ENCODE measurements at places on chromosomes 1 and 21. TPM values are rescaled to one million over a fixed set of nuclear protein-coding genes. Genes with fewer than 3 reads are reported as not detected.

DNA sequence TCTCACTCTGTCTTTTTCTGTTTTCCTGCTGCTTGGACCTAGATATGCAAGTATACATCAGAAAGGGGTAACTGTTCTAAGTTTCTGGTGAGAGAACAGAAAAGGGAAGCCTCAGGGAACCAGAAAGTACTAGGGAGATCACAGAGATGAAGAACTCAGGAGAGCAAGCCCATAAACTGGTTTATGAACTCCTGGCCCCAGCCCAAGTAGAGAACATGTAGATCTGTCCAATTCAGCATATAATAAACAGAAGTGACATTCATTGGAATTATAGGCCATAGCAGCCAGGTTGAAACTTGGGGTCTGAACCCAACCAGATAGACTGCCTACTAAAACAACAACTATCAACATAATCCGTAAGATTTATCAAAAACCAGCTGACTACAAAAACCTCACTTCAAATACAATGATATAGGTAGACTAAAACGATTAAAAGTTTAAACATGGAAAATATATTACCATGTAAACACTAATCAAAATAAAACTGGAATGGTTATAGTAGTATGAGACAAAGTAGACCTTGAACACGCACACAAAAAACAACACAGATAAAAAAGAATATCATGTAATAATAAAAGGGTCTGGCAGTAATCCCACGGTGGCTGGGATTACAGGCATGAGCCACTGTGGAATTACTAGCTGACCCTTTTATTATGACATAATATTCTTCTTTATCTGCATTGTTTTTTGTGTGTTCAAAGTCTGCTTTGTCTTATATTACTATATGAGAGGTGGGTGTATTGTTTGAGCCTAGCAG lies 65.0 kb downstream of the ZSWIM5 start:
- no peak for DNase-seq

- no peak for DNase-seq
These were observed 56.1 kb downstream of the HIVEP3 start for GRCh38 chr1:41862384-41863221.

Gene NTNG1
- polyA plus RNA-seq, result 28.0 TPM

DNA sequence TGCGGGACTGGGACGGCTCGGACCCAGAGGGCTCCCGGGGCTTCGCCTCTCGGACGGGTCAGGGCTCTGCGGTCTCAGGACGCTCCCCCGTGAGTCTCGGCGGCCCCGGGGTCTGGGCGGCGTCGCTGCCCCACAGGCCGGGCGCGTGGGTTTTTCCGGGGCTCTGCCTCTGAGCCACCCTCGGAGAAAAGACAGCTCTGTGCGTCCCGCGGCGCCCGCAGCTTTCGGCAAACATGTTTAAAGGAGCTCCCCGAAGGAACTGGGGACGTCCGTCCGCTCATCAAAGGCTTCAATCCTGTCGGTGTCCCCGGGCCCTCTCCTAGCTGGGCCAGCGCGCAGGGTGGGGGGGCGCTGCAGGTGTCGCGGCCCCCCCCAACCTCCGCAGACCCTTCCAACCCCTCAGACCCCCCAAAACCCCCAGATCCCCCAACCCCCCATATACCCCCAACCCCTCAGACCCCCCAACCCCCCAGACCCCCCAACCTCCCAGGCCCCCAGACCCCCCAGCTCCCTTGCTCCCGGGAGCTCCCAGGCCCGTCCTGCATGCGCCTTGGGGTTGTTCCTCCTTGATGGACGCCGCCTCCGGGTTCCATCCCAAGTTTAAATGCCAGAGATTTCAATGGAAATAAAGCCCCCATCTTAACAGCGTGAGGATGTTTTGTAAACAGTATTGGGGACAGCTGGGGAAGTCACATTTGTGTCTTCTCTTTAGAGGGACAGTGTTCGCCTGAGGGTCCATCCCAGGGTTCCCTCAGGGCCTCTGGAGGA lies 996 bp upstream of the C1orf159 start:
- no peak for DNase-seq

Gene KCNK2
- polyA plus RNA-seq, result 0.21 TPM

Gene DCST1
- 0.34 TPM for polyA plus RNA-seq

DNA sequence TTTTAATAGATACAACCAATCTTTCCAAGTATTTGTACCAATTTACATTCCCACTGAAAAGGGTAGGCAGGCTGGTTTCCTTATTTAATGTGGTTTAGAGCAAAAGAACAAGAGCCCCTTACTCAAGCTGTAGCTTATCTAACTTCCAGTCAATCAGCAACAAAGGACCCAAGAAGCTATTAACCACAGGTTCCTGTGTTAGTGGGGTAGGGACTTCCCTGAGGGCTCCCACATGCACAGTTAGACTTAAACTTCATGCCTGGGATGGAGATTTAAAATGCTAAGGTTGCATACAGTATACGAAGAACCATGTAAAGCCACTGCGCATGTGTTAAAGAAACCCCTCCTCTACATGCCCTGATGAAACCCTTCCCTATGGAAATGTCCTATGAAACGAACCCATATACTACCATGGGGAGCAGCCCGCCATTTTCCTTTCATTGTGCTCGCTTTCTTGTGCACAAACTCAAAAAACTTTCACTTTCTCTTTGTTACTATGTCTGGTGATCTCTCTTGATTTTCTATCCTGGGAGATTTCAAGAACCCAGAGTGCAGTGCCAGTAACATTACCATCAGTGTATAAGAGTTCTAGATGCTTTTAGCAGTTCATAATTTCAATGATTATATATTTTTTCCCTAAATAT lies 23.3 kb upstream of the ST6GALNAC5 start:
- no peak for DNase-seq

DNA sequence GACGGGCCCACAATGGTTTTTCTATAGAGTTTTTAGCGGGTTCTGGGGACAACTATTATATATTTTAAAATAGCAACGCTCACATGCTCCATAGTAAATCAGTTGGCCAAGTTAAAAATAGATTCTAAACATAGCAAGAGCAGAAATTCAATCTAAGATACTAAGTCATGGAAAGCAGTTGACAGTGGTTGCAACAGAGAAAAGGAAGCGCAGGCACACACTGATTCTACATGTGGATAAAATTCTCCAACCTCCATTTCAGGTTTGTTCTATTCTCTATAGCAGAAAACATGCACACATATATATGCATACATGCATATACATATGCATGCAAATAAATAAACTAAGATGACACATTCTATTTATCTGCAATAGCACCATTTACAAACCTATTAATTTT lies 89.6 kb upstream of the HNRNPU start:
- no peak for DNase-seq

Gene STPG1
- polyA plus RNA-seq, result 9.5 TPM

Gene RGS1
- polyA plus RNA-seq, result 4.9 TPM

DNA sequence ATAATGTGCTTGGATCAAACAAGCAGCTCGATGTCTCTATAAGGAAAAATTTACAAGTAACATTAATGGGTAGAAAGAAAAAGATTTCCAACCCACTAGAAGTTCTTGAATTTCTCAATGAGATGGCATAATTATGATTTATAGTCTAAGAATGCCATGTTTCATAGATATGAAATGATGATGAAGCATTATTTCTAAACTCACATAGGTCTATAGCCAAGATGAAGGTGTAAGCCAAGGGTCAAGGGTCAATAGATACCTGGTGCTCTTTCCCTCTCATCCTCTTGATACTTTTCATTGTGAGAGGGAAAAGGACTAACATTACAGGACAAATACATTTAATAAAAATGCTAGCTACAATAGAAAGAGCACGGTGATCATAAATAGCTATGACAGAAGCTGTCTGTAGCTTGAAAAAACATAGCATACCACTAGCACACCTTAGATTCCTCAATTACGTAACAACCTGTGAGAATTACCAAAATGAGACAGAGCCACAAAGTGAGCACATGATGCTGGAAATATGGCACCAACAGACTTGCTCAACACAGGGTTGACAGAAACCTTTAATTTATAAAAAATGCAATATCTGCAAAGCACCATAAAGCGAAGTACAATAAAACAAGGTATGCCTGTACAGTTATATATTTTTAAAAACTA lies 26.3 kb upstream of the F13B start:
- DNase-seq, result no peak

- DNase-seq, result no peak
These were observed 8.7 kb downstream of the SH3BP5L start for GRCh38 chr1:248817065-248817464.

DNA sequence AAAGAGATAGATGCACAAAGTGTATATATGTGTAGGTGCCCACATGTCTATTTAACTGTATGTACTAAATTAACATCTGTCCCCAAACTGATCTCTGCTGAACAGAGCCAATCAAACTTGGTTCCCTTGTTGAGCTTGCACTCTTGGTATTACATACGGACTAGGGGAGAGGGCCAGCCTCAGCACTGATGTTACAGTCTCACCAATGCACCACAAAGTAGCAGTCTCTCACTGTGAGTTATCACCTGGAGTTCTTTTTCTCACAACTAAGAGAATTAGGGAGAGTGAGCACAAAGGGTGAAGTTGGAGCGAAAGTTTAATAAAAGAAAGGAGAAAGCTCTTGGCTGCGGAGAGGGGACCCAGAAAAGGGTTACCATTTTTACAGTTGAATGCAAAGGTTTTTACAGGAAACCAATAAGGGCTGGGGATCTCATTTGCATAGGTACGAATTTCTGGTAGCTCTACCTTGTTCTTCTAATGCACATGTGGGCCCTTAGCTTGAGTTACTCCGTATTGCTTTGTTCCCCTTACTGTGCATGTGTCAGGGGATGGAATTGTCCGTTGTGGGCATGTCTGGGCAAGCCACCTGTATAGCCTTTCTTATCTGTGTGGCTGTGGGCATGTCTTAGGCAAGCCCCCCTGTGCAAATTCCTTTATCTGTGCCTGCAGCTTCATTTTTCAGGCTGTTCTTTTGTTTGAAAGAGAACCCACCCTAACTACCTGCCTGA lies 13.3 kb upstream of the CHI3L2 start:
- DNase-seq, result no peak

GRCh38 chr1:117067533-117068370 lies 7.6 kb downstream of the TTF2 start:
- no peak for DNase-seq

- no peak for DNase-seq
These were observed 226.5 kb upstream of the CAMK1G start for GRCh38 chr1:209356976-209357377.
